SJCRH30 (cell line): ENCODE measurements at places on chromosomes 4 and X. TPM values are rescaled to one million over a fixed set of nuclear protein-coding genes. Genes with fewer than 3 reads are reported as not detected.

- H3K36me3 ChIP-seq = peaks cover 6% of the 10 kb centered on the region; the same call in 1 of the 2 replicates
- H3K27me3 ChIP-seq = no peaks in the 10 kb centered on the region
- no peak for DNase-seq
- no peaks in the 10 kb centered on the region; the same call in 1 of the 2 replicates for H3K4me1 ChIP-seq
- no peak overlapping the region for H3K4me3 ChIP-seq
- no peak overlapping the region for H3K27ac ChIP-seq
Measured at GRCh38 chrX:124010566-124010965, 49.1 kb downstream of the STAG2 start.

GRCh38 chr4:38752941-38753806 lies 29.6 kb downstream of the TLR10 start:
- H3K27me3 ChIP-seq = no peaks in the 10 kb centered on the region
- peak overlapping the region; percentile 37 for H3K27ac ChIP-seq
- peak overlapping the region; percentile 45 for H3K4me3 ChIP-seq

GRCh38 chr4:54197926-54198325 lies 31.2 kb upstream of the PDGFRA start:
- H3K36me3 ChIP-seq = no peaks in the 10 kb centered on the region
- H3K4me1 ChIP-seq = peaks cover 15% of the 10 kb centered on the region
- DNase-seq = peak; percentile 76
- peak overlapping the region; percentile 77 for H3K27ac ChIP-seq
- H3K4me3 ChIP-seq = peak overlapping the region; percentile 42

DNA sequence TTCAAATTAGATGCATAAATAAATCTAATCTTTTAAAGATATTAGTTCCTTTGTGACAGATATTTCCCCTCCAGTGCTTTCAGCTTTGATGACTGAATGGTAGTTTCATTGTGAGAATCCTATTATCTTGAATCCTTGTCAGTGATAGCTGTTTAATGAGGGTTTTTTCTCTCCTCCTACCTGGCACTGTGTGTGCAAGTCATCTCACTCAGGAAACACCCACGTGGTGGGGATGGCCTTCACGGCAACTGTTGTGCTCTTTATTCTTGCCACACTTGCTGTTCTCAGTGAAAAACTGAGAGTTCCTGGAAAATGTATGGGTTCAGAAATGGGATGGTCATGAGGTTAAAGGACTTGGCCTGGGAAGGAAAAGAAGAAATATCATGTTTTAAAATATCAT lies 129.9 kb downstream of the SPRY1 start:
- DNase-seq = no peak
- no peak overlapping the region for H3K27ac ChIP-seq
- no peaks in the 10 kb centered on the region for H3K4me1 ChIP-seq
- no peak overlapping the region for H3K4me3 ChIP-seq
- no peaks in the 10 kb centered on the region for H3K36me3 ChIP-seq

The HPGDS gene
- total RNA-seq = not detected in 2 replicates

- peaks cover 5% of the 10 kb centered on the region for H3K36me3 ChIP-seq
- H3K4me1 ChIP-seq = peaks cover 13% of the 10 kb centered on the region; the same call in 1 of the 2 replicates
- no peaks in the 10 kb centered on the region for H3K27me3 ChIP-seq
- H3K27ac ChIP-seq = peak overlapping the region; percentile 60
- peak overlapping the region; percentile 83 for H3K4me3 ChIP-seq
- no peak for DNase-seq
Measured at GRCh38 chrX:154370300-154371016, 4.0 kb downstream of the FLNA start.

The VEGFC gene
- 4.9 and 5.6 TPM in 2 replicates for total RNA-seq

DNA sequence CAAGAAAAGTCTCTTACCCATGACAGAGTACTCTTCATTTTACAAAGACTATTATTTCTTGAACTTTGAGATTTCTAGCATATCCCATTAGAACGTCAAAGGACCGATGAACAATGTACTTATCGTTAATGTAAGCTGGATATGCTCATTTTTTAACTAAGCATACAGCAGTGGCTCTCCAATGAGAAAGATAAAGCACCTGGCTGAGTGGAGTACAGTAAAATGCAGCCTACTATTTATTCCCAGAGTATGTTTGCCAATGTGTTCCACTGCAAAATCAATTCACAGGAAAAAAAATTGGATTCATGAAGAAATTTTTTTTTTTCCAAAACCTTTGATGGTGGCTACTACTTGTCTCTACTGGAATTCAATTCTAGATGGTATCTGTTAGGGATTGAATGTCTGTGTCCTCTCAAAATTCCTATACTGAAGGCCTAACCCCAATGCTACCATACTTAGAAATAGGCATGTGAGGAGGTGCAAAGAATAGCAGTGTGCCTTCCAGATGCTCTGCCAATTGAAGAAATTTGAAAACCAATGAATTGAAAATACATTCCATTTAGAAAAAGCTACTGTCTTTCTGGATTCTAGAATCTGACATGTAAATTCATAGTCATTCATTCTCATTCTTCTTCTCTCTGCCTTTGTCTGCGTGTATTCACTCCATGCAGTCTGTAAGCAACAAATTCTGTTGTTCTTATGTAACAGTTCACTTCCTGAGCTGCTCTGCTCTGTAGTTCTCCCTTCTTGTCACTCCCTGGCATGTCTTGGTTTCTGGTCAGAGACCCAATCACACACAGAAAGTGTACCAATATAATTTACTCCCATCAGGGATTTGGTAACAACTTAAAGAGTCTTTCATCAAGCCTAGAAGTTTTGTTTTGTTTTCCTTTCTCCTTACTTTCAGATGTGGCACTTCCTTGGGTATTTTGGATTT lies 61.4 kb downstream of the PAPSS1 start:
- H3K36me3 ChIP-seq = no peaks in the 10 kb centered on the region; the same call in 1 of the 2 replicates
- no peak overlapping the region for H3K4me3 ChIP-seq
- H3K27me3 ChIP-seq = no peaks in the 10 kb centered on the region
- H3K27ac ChIP-seq = no peak overlapping the region
- H3K4me1 ChIP-seq = no peaks in the 10 kb centered on the region

The HERC3 gene
- total RNA-seq = 29.7 and 31.8 TPM in 2 replicates

GRCh38 chr4:143420227-143420626 lies 83.6 kb downstream of the GAB1 start:
- peaks cover 4% of the 10 kb centered on the region; the same call in 1 of the 2 replicates for H3K36me3 ChIP-seq
- no peaks in the 10 kb centered on the region for H3K27me3 ChIP-seq
- 0 out of 2 replicates have a peak, but pooled peaks cover 3% of the 10 kb centered on the region for H3K4me1 ChIP-seq
- H3K4me3 ChIP-seq = no peak overlapping the region

DNA sequence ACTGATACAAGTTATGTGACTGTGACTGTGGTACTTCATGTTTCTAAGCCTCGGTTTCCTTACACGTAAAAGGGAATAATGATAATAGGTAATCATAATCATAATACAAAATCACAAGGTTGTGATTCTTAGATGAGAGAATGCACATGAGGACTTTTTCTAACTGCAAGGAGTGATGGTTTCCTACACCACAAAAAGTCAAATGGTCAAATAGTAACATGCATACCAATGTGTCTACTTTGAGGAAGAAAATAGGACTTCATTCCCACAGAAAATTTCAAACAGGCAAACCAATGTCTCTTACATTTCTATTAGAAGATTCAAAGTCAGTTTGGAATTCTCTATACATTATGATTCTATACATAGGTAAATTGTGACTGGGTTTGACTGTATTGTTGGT lies 368.7 kb upstream of the FTHL17 start:
- no peaks in the 10 kb centered on the region for H3K27me3 ChIP-seq
- no peaks in the 10 kb centered on the region for H3K36me3 ChIP-seq
- DNase-seq = no peak
- H3K4me3 ChIP-seq = no peak overlapping the region

The DCUN1D4 gene
- total RNA-seq = 59.9 and 66.5 TPM in 2 replicates

The REPS2 gene
- total RNA-seq = 1.7 and 1.8 TPM in 2 replicates

GRCh38 chr4:2352171-2352570 lies 66.3 kb downstream of the ZFYVE28 start:
- H3K27ac ChIP-seq = no peak overlapping the region
- H3K36me3 ChIP-seq = no peaks in the 10 kb centered on the region
- no peaks in the 10 kb centered on the region for H3K4me1 ChIP-seq
- no peak overlapping the region for H3K4me3 ChIP-seq
- H3K27me3 ChIP-seq = peaks cover 5% of the 10 kb centered on the region; the same call in 1 of the 2 replicates

DNA sequence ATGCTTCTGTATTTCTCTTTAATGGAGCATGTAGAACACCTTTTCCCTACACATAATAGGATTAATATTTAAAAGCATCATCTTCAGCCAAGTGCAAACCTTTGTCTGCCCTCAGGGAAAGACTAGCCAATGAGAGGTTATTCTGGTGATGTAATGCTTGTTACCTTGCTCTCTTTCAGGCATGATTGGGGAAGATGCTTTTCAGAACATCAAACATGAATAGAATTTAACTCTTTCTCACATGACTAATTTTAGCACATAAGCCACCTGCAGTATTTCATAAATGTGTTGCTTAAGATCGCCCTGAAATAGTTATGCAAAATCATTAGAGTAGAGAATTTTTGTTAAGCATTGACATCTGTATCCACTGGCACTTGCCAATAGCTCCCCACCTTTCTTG lies 10.7 kb upstream of the EPGN start:
- no peaks in the 10 kb centered on the region for H3K27me3 ChIP-seq
- H3K4me1 ChIP-seq = no peaks in the 10 kb centered on the region
- DNase-seq = no peak
- H3K4me3 ChIP-seq = no peak overlapping the region
- no peaks in the 10 kb centered on the region for H3K36me3 ChIP-seq

DNA sequence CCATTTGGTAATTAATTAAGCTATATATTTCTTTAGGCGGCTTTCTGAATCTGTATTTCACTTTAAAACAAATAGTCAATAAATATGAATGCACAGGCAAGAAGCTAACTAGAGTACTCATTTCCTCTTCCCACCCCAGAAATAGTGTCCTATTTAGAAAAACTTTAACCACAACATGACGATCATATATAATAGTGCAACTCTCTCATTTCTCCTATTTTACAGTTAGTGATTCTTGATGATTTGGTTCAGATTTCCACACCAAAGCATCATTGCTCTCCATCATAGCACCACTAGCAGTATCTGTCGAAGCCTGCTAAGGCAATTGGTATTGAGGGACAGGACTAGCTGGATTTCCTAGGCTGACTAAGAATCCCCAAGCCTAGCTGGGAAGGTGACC lies 184.0 kb upstream of the GALNTL6 start:
- H3K27me3 ChIP-seq = no peaks in the 10 kb centered on the region
- no peak overlapping the region for H3K4me3 ChIP-seq
- H3K36me3 ChIP-seq = no peaks in the 10 kb centered on the region

GRCh38 chr4:17260166-17260907 lies 251.6 kb downstream of the QDPR start:
- no peak overlapping the region for H3K4me3 ChIP-seq
- H3K27ac ChIP-seq = no peak overlapping the region
- DNase-seq = no peak
- no peaks in the 10 kb centered on the region for H3K27me3 ChIP-seq
- H3K36me3 ChIP-seq = no peaks in the 10 kb centered on the region
- H3K4me1 ChIP-seq = no peaks in the 10 kb centered on the region

GRCh38 chr4:102388611-102389010 lies 43.3 kb upstream of the SLC39A8 start:
- H3K27ac ChIP-seq = no peak overlapping the region
- H3K36me3 ChIP-seq = no peaks in the 10 kb centered on the region
- no peaks in the 10 kb centered on the region for H3K27me3 ChIP-seq
- H3K4me3 ChIP-seq = no peak overlapping the region

GRCh38 chr4:123476089-123476488 lies 79.5 kb downstream of the SPRY1 start:
- no peak overlapping the region for H3K27ac ChIP-seq
- no peaks in the 10 kb centered on the region for H3K27me3 ChIP-seq
- no peak overlapping the region for H3K4me3 ChIP-seq
- H3K36me3 ChIP-seq = no peaks in the 10 kb centered on the region
- no peak for DNase-seq

DNA sequence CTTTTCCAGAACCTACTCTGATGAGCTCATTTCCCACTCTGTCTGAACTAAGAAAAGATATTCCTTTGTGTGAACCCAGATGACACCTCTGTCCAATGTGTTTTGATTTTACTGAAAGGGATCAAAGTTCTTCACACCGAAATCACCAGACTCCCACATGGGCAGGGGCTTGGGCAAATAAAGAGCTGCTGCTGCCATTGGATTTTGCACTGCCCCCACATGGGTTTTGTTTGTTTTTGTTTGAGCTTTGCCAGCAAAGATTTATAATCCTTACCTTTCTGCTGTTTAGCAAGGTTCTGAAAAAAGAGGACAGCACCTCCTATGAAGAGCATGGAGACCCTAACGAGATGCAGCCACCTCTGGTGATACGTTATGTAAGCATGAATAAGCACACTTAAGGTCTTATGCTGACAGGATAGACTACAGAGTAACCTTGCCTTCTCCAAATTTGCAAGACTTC lies 44.3 kb downstream of the HSD17B13 start:
- no peak for DNase-seq
- H3K27ac ChIP-seq = no peak overlapping the region

The HHIP gene
- total RNA-seq = 161 and 170 TPM in 2 replicates

The CTAG2 gene
- total RNA-seq = 4.1 and 4.2 TPM in 2 replicates

- H3K4me1 ChIP-seq = peaks cover 15% of the 10 kb centered on the region
- peak overlapping the region; percentile 99 for H3K27ac ChIP-seq
- H3K36me3 ChIP-seq = no peaks in the 10 kb centered on the region; the same call in 1 of the 2 replicates
- peak overlapping the region; percentile 99 for H3K4me3 ChIP-seq
Measured at GRCh38 chr4:153345012-153345981, 809 bp downstream of the MND1 start.
